Neural progenitor cell (in vitro differentiated cells): ENCODE measurements at places on chromosomes 7 and 10. TPM values are rescaled to one million over a fixed set of nuclear protein-coding genes. Genes with fewer than 3 reads are reported as not detected.

DNA sequence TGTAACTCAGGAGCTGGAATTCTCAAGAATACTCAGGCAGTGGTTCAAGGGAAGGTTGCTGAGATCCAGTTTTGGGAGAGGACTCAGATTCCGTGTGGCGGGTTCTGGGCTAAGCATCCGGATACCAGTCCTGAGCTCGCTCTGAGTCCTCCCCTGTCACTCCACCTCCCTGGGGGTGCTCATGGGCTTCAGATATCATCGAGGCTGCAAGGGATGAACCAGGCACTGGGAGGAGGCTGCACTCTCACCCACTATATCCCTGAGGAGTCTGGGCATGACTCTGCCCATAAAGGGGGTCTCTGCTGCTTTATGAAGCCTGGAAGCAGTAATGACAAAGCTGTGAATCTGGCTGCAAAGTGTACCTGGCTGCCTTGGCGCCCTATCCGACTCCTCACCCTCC, 188.5 kb downstream of the TNS3 start:
- no peaks in the 10 kb centered on the region for H3K27me3 ChIP-seq
- no peak overlapping the region for H3K27ac ChIP-seq
- DNase-seq: no peak
- H3K4me1 ChIP-seq: no peaks in the 10 kb centered on the region
- H3K36me3 ChIP-seq: no peaks in the 10 kb centered on the region
- no peak overlapping the region for H3K4me3 ChIP-seq

DNA sequence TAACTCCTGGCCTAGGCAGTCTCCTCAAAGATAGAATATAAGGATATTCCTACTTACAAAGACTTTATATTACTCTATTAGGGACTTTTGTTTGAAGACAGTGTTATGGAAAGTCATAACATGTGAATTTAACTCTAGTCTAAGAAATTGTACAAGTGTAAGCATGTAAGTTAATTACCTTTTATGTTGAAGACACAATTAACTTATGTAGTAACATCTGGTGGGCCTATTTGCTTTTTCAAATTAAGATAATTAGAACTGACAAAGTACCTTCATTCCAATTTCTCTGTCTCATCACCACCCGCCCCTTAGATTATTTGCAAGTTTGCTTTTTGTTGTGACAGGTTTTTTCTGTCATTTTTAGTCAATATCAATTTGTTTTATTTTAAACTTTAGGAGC, 126.0 kb upstream of the THSD7A start:
- DNase-seq: no peak
- H3K27ac ChIP-seq: no peak overlapping the region
- no peaks in the 10 kb centered on the region for H3K4me1 ChIP-seq

DNA sequence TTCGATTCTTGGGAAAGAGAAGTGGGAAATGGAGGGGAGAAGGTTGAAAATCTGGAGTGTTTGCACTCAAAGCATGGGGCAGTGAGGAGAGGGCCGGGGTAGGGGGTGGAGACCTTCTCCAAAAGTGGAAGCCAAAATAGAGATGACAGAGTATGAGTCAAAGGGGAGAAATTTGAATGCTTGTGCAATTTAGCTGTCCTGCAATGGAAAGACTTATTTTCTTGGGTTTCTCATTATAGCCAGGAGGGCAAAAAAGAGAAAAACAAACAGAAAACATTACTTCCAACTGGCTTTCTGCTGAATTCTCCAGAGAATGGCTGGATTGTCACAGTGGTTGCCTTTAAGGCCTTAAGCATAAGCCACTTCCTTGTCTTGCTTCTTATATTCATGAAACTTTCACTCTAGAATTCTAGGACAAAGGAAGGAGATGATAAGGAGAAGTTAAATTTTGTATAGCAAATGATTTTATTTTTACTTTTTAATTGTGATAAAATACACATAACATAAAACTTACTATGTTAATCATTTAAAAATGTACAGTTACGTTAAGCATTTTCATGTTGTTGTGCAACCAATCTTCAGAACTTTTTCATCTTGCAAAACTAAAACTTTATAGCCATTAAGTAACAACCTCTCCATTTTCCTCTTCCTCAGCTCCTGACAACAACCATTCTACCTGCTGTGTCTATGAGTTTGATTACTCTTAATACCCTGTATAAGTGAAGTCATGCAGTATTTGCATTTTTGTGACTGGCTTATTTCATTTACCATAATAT, 100.2 kb downstream of the GPR85 start:
- H3K27me3 ChIP-seq: no peaks in the 10 kb centered on the region
- no peak for DNase-seq
- peaks cover 14% of the 10 kb centered on the region for H3K4me1 ChIP-seq
- no peak overlapping the region for H3K4me3 ChIP-seq

- H3K27ac ChIP-seq: no peak overlapping the region
- no peaks in the 10 kb centered on the region for H3K36me3 ChIP-seq
- H3K27me3 ChIP-seq: no peaks in the 10 kb centered on the region
- no peaks in the 10 kb centered on the region for H3K4me1 ChIP-seq
These were observed 47.3 kb downstream of the CNNM2 start for GRCh38 chr10:102965311-102965851.

DNA sequence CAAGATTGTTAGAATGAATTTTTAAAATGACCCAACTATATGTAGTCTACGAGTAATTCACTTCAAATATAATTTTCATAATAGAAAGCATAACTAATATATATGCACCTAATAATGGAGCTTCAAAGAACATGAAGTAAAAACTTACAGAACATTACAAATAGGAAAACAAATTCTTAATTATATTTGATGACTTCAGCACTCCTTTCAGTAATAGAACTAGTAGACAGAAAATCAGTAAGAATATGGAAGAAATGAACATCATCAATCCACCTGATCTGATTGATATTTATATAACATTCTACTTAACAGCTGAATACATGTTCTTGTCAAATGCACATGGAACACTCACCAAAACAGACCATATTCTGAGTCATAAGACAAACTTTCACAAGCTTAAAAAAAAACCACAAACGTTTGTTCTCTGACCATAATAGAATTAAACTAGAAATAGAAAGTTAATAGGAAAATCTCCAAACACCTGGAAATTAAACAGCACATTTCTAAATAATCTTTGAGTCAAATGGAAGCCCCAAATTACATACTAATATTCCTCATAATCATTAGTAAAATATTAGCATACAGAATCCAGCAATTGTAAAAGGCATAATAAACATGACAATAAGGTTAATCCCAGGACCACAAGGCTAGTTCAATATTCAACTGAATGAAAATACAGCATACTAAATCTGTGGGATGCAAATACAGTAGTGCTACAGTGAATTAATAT, 48.0 kb downstream of the BRAF start:
- no peak overlapping the region for H3K27ac ChIP-seq
- no peaks in the 10 kb centered on the region for H3K27me3 ChIP-seq
- no peaks in the 10 kb centered on the region for H3K4me1 ChIP-seq
- no peak for DNase-seq

GRCh38 chr7:101882005-101882421, 64.6 kb downstream of the CUX1 start:
- H3K27me3 ChIP-seq: no peaks in the 10 kb centered on the region
- DNase-seq: no peak
- H3K27ac ChIP-seq: no peak overlapping the region

GRCh38 chr7:128197989-128198580, 43.0 kb upstream of the LEP start:
- no peak overlapping the region for H3K27ac ChIP-seq
- H3K36me3 ChIP-seq: no peaks in the 10 kb centered on the region
- H3K4me3 ChIP-seq: no peak overlapping the region
- no peak for DNase-seq
- peaks cover 52% of the 10 kb centered on the region for H3K27me3 ChIP-seq

DNA sequence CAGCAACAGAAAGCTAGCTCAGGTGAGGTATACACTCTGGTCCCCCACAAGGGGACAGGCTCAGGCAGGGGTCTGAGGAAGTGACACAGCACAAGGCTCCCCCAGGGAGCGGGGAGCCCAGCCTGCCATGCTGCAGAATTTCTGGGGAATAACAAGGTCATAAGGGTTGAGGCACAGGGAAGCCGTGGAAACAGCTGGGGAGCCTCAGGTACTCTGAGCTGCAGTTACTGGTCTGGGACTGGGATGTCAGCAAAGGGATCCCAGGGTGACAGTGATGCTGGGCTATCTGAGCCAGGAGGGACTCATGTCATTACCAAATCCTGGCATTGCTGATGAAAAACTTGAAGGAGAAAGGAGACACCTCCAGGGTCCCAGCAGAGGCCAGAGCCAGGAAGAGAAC, 64.4 kb upstream of the NANOS1 start:
- no peak for DNase-seq
- no peaks in the 10 kb centered on the region for H3K36me3 ChIP-seq
- peaks cover 13% of the 10 kb centered on the region for H3K4me1 ChIP-seq
- no peak overlapping the region for H3K27ac ChIP-seq

- no peaks in the 10 kb centered on the region for H3K36me3 ChIP-seq
- H3K27me3 ChIP-seq: no peaks in the 10 kb centered on the region
- H3K4me3 ChIP-seq: no peak overlapping the region
- H3K4me1 ChIP-seq: no peaks in the 10 kb centered on the region
- DNase-seq: no peak
- no peak overlapping the region for H3K27ac ChIP-seq
These were observed 46.8 kb downstream of the TES start for GRCh38 chr7:116257156-116257555.

GRCh38 chr10:30051220-30051619, 8.2 kb downstream of the JCAD start:
- H3K4me3 ChIP-seq: no peak overlapping the region
- peaks cover 25% of the 10 kb centered on the region for H3K4me1 ChIP-seq
- no peak overlapping the region for H3K27ac ChIP-seq
- no peak for DNase-seq
- no peaks in the 10 kb centered on the region for H3K36me3 ChIP-seq

GRCh38 chr7:83934118-83934734, 260.4 kb downstream of the SEMA3A start:
- DNase-seq: no peak
- H3K36me3 ChIP-seq: no peaks in the 10 kb centered on the region
- H3K27ac ChIP-seq: no peak overlapping the region
- H3K4me3 ChIP-seq: no peak overlapping the region

- H3K4me3 ChIP-seq: no peak overlapping the region
- H3K27ac ChIP-seq: no peak overlapping the region
- H3K27me3 ChIP-seq: no peaks in the 10 kb centered on the region
- no peaks in the 10 kb centered on the region for H3K36me3 ChIP-seq
These were observed 122.3 kb downstream of the PPP1R3A start for GRCh38 chr7:113796557-113796956.

GRCh38 chr7:149181450-149181790, 13.9 kb upstream of the ZNF282 start:
- no peaks in the 10 kb centered on the region for H3K4me1 ChIP-seq
- H3K27ac ChIP-seq: no peak overlapping the region
- H3K4me3 ChIP-seq: no peak overlapping the region
- H3K36me3 ChIP-seq: peaks cover 10% of the 10 kb centered on the region
- no peaks in the 10 kb centered on the region for H3K27me3 ChIP-seq

DNA sequence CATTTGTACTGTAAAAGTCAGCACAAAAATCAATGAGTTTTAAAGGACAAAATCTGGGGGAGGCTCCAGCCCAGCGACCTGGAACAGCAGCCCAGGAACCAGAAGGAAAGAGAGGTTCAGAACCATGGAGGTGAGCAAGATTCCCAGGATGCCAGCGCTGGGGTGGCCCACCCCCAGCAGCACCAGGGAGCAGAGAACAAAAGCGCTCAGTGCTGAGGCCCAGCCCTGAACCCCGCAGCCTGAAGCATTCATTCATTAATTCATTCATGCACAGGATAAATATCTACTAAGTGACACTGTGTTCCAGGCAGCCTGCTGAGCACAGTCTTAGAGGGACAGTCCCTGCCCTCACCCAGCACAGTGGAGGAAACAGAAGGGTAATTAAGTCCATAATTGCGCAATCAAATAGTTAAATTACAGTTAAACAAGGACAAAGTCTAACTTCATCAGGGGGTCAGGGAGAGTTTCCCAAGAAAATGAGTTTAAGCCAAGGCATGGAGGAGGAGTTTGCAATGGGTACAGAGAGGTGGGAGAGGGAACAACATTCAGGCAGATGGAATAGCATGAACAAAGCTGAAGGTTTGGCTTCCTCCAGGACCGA, 202.3 kb downstream of the GRID1 start:
- peaks cover 8% of the 10 kb centered on the region for H3K4me1 ChIP-seq
- H3K27ac ChIP-seq: no peak overlapping the region
- no peak for DNase-seq
- H3K4me3 ChIP-seq: no peak overlapping the region

DNA sequence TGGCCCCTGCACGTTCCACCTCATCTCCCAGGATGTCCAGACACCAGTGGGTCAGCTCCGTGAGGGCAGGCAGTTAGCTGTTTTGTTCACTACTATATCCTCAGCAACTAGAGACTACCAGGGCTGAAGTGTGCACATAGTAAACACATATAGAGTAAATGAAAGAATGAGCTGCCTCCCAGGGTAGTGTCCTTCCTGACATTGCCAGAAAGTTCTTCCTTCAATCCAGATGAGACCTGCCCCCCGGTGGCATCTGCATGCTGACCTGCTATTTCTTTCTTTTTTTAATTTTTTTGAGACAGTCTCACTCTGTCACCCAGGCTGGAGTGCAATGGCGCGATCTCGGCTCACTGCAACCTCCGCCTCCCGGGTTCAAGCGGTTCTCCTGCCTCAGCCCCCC, 14.0 kb upstream of the ARPC1A start:
- no peaks in the 10 kb centered on the region for H3K4me1 ChIP-seq
- H3K27me3 ChIP-seq: no peaks in the 10 kb centered on the region
- no peaks in the 10 kb centered on the region for H3K36me3 ChIP-seq
- no peak overlapping the region for H3K4me3 ChIP-seq

GRCh38 chr10:7826971-7827370, 8.7 kb downstream of the TAF3 start:
- no peaks in the 10 kb centered on the region for H3K4me1 ChIP-seq
- H3K27me3 ChIP-seq: no peaks in the 10 kb centered on the region
- DNase-seq: no peak
- H3K36me3 ChIP-seq: no peaks in the 10 kb centered on the region

The CRHR2 gene
- total RNA-seq: 0.19 TPM in 1 of 2 replicates, not detected in the other

DNA sequence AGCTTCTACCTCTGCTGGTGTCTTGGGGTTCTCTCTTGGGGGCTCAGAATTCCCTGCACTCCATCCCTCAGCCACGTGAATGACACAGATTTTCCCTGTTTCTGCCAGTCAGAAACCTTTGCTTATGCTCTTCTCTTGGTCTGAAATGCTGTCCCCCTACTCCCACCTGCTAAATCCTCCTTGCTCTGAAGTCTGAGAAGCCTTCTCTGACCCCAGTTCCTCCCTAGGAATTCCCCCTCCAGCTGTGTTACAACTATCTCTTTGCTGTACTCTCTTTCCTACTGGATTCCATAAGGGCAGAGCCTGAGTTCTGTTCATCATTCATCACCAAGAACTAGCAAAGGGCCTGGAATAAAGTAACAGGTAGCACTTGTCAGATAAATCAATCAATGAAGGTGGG, 33.6 kb upstream of the AKR1E2 start:
- no peaks in the 10 kb centered on the region for H3K4me1 ChIP-seq
- H3K27ac ChIP-seq: no peak overlapping the region
- no peak for DNase-seq
- no peaks in the 10 kb centered on the region for H3K27me3 ChIP-seq

- H3K4me1 ChIP-seq: peaks cover 11% of the 10 kb centered on the region
- no peaks in the 10 kb centered on the region for H3K27me3 ChIP-seq
- no peak overlapping the region for H3K4me3 ChIP-seq
- H3K36me3 ChIP-seq: no peaks in the 10 kb centered on the region
These were observed 148.5 kb downstream of the LRRN3 start for GRCh38 chr7:111239437-111239836.
